Upper lobe of left lung (tissue), 6 donors: ENCODE measurements at places on chromosomes 5 and 9. TPM values are rescaled to one million over a fixed set of nuclear protein-coding genes. Genes with fewer than 3 reads are reported as not detected.

APBA1 gene
- total RNA-seq: 4.1 TPM

IFNB1 gene
- not detected for total RNA-seq

MARCHF6 gene
- 123 TPM for total RNA-seq

PDLIM4 gene
- total RNA-seq: 3.3 TPM

PRDM9 gene
- total RNA-seq: not detected

FOXD1 gene
- total RNA-seq: not detected

SLCO6A1 gene
- not detected for total RNA-seq

FYB1 gene
- 42.1 TPM for total RNA-seq

COL5A1 gene
- total RNA-seq: 23.4 TPM
